ENCODE measurements at places on chromosomes 12 and 14. TPM values are rescaled to one million over a fixed set of nuclear protein-coding genes. Genes with fewer than 3 reads are reported as not detected.

GRCh38 chr14:102980409-102980810 is 57.9 kb downstream of the AMN start:
- DNase-seq = no peak

GRCh38 chr12:5745251-5745888 is 199.7 kb downstream of the ANO2 start:
- DNase-seq = peak; percentile 60

Gene NCOR2
- 58.3 TPM for total RNA-seq

Gene C12orf54
- total RNA-seq = not detected

DNA sequence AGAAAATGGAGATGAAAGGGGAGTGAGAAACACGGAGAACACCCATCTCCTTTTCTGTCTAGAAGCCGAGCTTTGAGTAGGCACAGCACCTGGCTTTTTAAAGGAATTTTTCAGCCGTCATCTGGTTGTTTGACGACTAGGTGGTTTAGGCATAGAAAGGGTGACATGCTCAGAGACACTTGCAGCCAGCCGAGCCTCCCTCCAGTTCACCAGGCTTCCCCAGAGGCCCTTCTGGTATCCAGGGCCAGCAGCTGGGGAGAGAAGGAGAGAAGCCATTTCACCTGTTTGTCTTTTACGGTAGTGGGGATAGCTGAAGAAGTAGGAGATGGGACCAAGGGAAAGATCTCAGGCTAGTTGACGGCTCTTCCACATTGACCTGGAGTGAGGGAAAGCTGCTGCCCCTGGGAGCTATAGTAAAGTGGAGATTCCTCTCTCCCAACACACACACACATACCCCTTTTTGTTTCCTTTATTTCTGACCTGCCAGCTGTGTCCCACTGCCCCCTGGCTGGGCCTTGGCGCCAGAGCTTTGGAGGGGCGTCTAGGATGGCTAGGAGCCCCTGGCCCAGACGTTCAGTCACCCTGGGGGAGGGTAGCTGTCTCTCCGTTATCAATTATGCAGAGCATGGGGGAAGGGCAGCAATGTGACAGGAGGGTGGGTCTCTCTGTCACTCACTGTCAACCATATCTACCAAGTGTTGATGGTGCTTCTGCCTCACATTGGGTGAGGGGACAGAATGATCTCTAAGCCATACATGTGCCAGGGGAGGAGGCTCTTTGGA is 5.5 kb downstream of the MAP3K12 start:
- no peak for DNase-seq

Gene PELI2
- 1.1 TPM for total RNA-seq

DNA sequence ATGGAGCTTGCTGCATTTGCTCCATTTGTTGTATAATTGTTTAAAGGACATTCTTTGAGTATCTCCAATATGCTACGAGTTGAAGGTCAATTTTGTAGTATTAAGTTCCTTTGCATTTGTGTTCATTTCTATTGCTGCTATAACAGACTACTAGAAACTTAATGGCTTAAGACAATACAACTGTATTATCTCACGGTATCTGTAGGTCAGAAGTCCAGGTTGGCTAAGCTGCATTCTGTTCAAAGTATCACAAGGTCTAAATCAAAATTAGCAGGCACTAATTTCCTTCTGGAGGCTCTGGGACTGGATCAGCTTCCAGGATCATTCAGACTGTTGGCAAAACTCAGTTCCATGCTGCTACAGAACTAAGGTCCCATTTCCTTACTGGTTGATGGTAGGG is 340.6 kb downstream of the GXYLT1 start:
- no peak for DNase-seq

DNA sequence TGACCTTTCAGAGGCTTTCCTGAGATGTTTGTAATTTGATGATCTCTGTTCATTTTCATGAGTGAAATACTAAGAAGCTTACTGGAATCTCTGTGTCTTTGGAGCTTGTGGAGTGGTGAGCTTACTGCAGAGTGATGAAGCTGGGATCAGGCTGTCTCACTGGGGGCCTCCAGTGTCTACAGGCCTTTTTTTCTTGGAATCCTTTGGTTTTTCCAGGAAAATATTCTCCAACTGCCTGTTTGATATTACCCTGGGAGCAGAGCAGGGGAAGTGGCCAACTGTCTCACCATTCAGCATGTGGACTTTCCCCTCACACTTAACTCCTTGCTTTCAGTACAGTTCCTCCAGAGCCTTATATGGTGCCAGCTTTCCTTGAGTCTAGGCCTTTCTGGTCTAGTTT is 62.0 kb upstream of the KCNA1 start:
- no peak for DNase-seq

DNA sequence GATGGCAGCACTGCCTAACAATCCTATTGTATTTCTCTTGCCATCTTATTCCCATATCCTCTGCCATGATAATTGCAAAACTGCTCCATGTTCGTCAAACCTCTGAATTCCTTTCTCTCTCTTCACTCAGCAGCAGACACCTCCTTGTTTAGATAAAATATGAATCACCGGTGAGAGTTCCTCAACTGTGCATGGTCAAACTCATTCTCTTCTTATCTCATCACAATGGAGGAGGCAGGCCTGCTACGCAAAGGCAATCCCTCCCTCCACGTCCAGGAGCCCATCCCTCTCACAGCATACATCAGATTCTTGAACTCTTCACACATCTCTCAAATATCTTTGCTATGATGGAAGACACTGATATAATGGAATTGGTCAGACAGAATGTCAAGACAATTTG is 90.1 kb upstream of the DAAM1 start:
- no peak for DNase-seq

- DNase-seq = no peak
These were observed 180.0 kb downstream of the RBM19 start for GRCh38 chr12:113786107-113786506.

Gene PLEKHG3
- total RNA-seq = 32.8 TPM

Gene ITGA5
- 29.2 TPM for total RNA-seq

DNA sequence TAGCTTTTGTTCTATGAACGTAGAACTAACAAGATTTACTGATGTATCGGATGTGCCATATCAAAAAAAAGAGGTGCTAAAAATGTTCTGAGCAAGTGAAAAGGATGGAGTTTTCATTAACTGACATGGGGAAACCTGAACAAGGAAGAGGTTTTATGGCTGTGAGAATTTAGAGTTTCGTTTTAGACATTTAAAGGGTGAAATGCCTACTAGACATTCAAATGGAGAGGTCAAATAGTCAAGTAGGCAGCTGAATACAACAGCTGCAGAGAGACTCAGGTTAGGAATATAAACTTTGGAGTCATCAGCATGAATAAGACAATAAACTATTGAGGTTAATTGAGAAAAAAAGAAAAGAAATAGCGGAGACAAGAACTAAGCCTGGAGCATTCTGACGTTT is 364.9 kb upstream of the GARIN6 start:
- DNase-seq = no peak

DNA sequence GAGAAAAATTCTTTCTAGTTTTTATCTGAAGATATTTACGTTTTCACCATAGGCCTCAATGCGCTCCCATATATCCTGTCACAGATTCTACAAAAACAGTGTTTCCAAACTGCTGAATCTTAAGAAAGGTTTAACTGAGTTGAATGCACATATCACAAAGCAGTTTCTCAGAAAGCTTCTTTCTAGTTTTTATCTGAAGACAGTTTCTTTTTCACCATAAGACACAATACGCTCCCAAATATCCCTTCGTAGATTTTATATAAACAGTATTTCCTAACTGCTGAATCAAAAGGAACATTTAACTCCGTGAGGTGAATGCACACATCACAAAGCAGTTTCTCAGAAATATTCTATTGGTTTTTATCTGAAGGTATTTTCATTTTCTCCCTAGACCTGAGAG is 385.5 kb downstream of the ALG10 start:
- no peak for DNase-seq

GRCh38 chr12:96861656-96862055 is 45.4 kb upstream of the NEDD1 start:
- DNase-seq = no peak

Gene SINHCAF
- total RNA-seq = 3.5 TPM
